ENCODE measurements at places on chromosomes 7 and 10. TPM values are rescaled to one million over a fixed set of nuclear protein-coding genes. Genes with fewer than 3 reads are reported as not detected.

Gene AOAH
- total RNA-seq = 6.0 TPM

DNA sequence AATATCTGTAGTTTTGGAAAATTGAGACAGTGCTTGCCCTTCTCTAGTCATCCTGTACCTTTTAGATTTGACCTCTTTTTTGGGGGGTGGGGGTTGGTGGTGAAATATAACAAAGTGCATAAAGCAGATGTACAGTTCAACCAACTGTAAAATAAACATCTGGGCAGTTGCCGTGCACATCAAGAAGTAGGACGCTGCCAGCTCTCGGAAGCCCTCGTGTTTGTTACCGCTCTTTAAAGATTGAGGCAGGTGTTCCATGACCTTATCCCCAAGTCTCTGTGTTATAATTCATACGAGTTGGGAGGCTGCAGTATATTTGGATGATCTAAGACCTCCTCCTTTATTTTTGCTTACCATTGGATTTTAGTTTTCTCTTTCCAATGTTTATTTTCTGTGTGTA, 55.1 kb downstream of the SDK1 start:
- no peak for DNase-seq

Gene SORBS1
- 2.8 TPM for total RNA-seq

Gene CLDN12
- 11.3 TPM for total RNA-seq

GRCh38 chr10:46525824-46526681, 30.4 kb downstream of the GPRIN2 start:
- no peak for DNase-seq

Gene MALSU1
- 83.4 TPM for total RNA-seq

All from activated naive CD4-positive, alpha-beta T cell treated with anti-CD3 and anti-CD28 coated beads, Interleukin-2, amount 50 U/mL, for 72 hours (primary cell).